ENCODE measurements at places on chromosomes 4 and X.

DNA sequence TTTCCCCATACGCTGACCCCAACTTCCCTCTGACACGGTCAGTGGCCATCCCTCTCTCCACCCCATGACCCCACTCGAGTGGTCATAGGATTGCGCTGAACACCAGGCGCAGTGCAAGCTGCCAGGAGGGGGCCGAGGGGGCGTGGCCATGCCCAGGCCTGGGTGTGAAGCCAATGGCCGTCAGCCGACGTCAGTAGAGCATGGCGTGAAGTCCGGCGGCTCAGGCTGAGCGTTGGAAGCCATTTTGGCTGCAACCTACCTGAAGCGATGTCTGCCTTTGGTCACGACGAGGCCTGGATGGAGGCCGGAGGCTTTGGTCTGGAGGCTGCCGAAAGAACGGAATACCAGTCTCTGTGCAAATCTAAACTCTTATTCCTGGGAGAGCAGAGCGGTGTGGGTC is at the start of gene RAB41:
RAB41 (plus strand) TSS at position 222 of the 400 bp plus-strand sequence; CDS start at position 268, 46 bp downstream.
- no peak for DNase-seq

- DNase-seq: peak; percentile 56
Measured at GRCh38 chrX:75781611-75782010, 3.4 kb downstream of the MAGEE2 start.

GRCh38 chr4:4481399-4481994 is 60.4 kb downstream of the STX18 start:
- DNase-seq: no peak

DNA sequence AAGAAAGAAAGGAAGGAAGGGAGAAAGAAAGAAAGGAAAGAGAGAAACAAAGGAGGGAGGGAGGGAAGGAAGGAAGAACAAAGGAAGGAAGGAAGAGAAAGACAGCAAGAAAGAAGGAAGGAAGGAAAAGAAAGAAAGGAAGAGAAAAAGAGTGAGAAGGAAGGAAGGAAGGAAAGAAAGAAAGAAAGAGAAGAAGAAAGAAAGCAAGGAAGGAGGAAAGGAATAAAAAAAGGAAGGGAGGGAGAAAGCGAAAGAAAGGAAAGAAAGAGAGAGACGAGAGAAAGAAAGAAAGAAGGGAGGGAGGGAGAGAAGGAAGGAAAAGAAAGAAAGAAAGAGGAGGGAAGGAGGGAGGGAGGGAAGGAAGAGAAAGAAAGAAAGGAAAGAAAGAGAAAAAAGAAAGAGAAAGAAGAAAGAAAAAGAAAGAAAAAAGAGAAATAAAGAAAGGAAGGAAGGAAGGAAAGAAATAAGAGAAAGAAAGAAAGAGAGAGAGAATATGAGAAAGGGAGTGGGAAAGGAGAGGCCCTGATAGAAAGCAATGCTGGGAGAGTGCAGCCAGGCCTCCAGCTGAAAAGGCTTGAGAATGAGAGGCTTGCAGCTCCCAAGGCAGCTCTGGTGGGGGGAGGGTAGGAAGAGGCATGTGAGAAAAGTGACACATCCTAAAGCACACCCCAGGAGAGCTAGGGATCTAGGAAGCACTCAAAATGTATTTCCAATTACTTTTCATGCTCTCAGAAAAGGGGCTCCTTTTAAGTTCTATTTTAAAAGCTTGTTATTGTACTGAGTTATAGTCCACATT is 134.0 kb upstream of the ZIC3 start:
- DNase-seq: no peak

DNA sequence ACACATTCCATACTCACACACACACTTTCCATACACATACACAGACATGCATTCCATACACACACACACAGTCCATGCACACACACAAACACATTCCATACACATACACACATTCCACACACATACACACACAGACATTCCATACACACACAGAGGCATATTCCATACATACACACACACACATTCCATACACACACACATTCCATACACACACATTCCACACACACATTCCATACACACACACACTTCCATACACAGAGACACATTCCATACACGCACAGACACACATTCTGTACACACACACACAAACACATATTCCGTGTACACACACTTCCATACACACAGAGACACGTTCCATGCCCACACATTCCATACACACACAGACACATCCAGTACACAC is 14.8 kb downstream of the LINC00632 start:
- DNase-seq: no peak
